ENCODE measurements at places on chromosomes 6 and 20. TPM values are rescaled to one million over a fixed set of nuclear protein-coding genes. Genes with fewer than 3 reads are reported as not detected.

Gene EEF1E1
- total RNA-seq: 19.9 TPM

Gene HLA-F
- 1.5 TPM for total RNA-seq

Gene ENPP5
- total RNA-seq: 4.7 TPM

Gene ASIP
- not detected for total RNA-seq

Gene SPEF1
- 0.98 TPM for total RNA-seq

Gene TCF15
- 0.49 TPM for total RNA-seq

Gene PTK6
- not detected for total RNA-seq

Gene MEA1
- 27.5 TPM for total RNA-seq

Gene MAD2L1BP
- 20.9 TPM for total RNA-seq

Gene VARS1
- 41.1 TPM for total RNA-seq

Gene NHSL1
- 42.8 TPM for total RNA-seq

Gene HMGN3
- total RNA-seq: 48.7 TPM
